Calu3 (cell line): ENCODE measurements at places on chromosomes 3 and 15. TPM values are rescaled to one million over a fixed set of nuclear protein-coding genes. Genes with fewer than 3 reads are reported as not detected.
A peak's percentile ranks its signal among the peaks of the same experiment; 100 is the strongest.

Gene MCTP2
- 30.1 and 40.5 TPM in 2 replicates for total RNA-seq

DNA sequence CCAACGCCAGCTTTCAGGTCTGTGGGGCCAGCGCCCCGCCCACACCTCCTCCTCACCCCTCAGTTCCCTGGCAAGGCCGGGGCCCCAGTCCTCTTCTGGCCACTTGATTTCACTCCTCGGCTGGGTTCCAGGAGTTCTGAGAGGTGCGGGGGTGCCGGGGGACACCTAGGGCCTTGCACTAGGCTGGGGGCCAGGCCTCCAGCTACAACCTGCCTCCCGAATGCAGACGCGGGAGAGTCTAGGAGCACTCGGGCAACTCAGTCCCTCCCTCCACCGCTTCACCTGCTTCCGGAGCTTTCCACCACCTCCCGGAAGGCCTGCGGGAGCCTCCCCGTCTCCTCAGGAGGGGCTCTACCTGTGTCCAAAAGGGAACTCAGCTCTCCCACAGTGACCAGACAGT, 35.6 kb downstream of the TNK2 start:
- no peak overlapping the region for H3K27ac ChIP-seq
- DNase-seq: no peak
- H3K4me1 ChIP-seq: peaks cover 11% of the 10 kb centered on the region
- peaks cover 42% of the 10 kb centered on the region for H3K36me3 ChIP-seq
- H3K4me3 ChIP-seq: no peak overlapping the region
- H3K27me3 ChIP-seq: no peaks in the 10 kb centered on the region

- no peak for DNase-seq
- no peaks in the 10 kb centered on the region for H3K27me3 ChIP-seq
- no peaks in the 10 kb centered on the region for H3K36me3 ChIP-seq
Observed at GRCh38 chr15:73183071-73183470, 130.8 kb downstream of the NEO1 start.

Gene MTFMT
- 18.9 and 27.6 TPM in 2 replicates for total RNA-seq

- H3K36me3 ChIP-seq: peaks cover 4% of the 10 kb centered on the region
- no peak overlapping the region for H3K27ac ChIP-seq
- peaks cover 21% of the 10 kb centered on the region for H3K4me1 ChIP-seq
Observed at GRCh38 chr3:150239766-150240165, 168.3 kb upstream of the TSC22D2 start.

- H3K4me3 ChIP-seq: no peak overlapping the region
- H3K36me3 ChIP-seq: no peaks in the 10 kb centered on the region
- DNase-seq: no peak
- H3K27ac ChIP-seq: no peak overlapping the region
Observed at GRCh38 chr15:38530113-38530512, 34.5 kb downstream of the RASGRP1 start.

Gene HHATL
- not detected in 2 replicates for total RNA-seq

GRCh38 chr15:82540055-82540983, at the start of gene RPS17:
Gene RPS17, minus strand, starts transcription at chr15:82540457. Its CDS starts 29 bp downstream, at chr15:82540428.
- peak within 1 kb of the TSS; percentile 96 for H3K27ac ChIP-seq
- H3K4me1 ChIP-seq: peaks cover 41% of the 10 kb centered on the region
- DNase-seq: peak; percentile 99
- peak within 1 kb of the TSS; percentile 98 for H3K4me3 ChIP-seq
- peaks cover 60% of the 10 kb centered on the region for H3K36me3 ChIP-seq

Gene TMC3
- total RNA-seq: not detected in 2 replicates

GRCh38 chr15:74240002-74240568, 4.0 kb downstream of the CCDC33 start:
- peaks cover 4% of the 10 kb centered on the region for H3K36me3 ChIP-seq
- DNase-seq: peak; percentile 97
- H3K4me1 ChIP-seq: peaks cover 76% of the 10 kb centered on the region
- no peak overlapping the region for H3K4me3 ChIP-seq
- no peaks in the 10 kb centered on the region for H3K27me3 ChIP-seq
- peak overlapping the region; percentile 57 for H3K27ac ChIP-seq

- H3K36me3 ChIP-seq: no peaks in the 10 kb centered on the region
- H3K4me1 ChIP-seq: peaks cover 30% of the 10 kb centered on the region
- DNase-seq: peak; percentile 67
- peaks cover 17% of the 10 kb centered on the region for H3K27me3 ChIP-seq
- no peak overlapping the region for H3K27ac ChIP-seq
Observed at GRCh38 chr3:170815340-170815739, 54.7 kb downstream of the RPL22L1 start.

DNA sequence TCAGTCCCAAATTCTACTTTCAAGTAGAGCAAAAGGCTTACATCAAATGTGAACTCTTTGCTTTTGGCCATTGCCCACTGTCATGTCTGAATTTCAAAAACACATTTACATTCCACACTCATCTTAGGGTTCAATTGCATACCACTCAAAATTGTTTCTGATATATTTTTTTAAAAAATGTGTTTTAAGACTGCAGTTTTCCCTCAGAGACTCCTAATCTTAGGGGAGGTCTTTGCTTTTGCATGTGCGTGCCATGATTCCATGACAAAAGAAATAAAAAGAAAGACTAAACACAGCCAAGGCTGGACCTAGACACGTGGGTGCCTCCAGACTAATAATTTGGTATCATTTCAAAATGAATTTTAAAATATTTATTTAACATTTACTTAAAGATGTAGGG, 396.8 kb upstream of the RASGRP1 start:
- DNase-seq: no peak
- H3K36me3 ChIP-seq: no peaks in the 10 kb centered on the region
- H3K4me1 ChIP-seq: no peaks in the 10 kb centered on the region

DNA sequence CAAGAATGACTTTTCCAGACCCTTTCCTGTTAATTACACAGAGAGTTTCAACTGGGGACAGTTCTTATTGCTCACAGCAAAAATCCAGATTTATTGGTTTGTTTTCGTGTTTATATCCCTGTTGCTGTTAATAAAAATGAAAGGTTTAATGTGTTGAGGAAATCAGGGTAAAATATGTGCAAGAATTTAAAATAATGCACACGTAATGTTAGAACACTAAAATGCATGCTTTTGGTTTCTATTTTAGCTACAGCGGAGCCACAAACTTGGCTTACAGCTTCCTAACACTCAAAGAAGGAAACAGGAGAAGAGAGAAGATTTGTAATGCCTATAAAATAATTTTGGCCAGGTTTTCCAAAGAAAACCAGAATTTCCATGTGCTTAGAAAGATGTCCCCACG, 62.7 kb downstream of the CASR start:
- H3K4me1 ChIP-seq: peaks cover 18% of the 10 kb centered on the region
- DNase-seq: no peak
- no peaks in the 10 kb centered on the region for H3K36me3 ChIP-seq
- H3K27me3 ChIP-seq: no peaks in the 10 kb centered on the region
- no peak overlapping the region for H3K4me3 ChIP-seq

DNA sequence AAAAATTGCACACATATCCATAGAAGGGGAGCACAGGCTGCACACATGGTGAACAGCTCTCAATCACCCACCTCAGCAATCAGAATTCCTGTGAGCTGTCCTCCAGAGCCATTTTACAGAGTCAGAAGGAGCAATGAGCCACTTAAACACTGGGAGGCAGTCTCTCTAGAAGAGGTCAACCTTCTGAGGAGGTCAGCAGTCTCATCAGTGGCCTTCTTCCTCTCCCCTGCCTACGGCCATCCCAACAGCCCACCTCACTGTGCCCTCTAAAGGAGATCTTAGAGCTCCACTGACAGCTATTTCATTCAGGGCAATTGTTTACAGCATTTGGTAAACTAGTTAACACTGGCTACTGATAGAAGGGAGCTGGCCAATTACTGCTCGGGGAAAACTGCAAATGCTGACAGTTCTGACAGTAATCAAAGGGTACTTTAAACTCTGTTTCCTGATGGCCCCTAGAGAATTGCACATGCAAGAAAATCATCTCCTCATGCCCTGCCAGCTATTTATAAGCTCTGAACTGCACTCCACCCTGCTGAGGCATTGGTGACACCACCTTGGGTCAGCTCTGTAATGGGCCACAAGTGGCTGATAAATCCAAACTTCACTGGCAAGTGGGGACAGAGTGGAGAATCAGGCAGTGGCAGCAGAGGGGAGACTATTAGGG, 42.1 kb upstream of the TSPAN3 start:
- no peaks in the 10 kb centered on the region for H3K27me3 ChIP-seq
- H3K36me3 ChIP-seq: no peaks in the 10 kb centered on the region

GRCh38 chr15:45386420-45386819, 8.1 kb upstream of the GATM start:
- DNase-seq: no peak
- no peak overlapping the region for H3K4me3 ChIP-seq
- H3K27me3 ChIP-seq: no peaks in the 10 kb centered on the region

- peak overlapping the region; percentile 87 for H3K4me3 ChIP-seq
- peak; percentile 92 for DNase-seq
- no peaks in the 10 kb centered on the region for H3K27me3 ChIP-seq
- peaks cover 62% of the 10 kb centered on the region for H3K36me3 ChIP-seq
Observed at GRCh38 chr3:49900491-49901153, 3.1 kb downstream of the MST1R start.

Gene ARPC4
- 133 and 141 TPM in 2 replicates for total RNA-seq

Gene STXBP5L
- total RNA-seq: not detected in 2 replicates

DNA sequence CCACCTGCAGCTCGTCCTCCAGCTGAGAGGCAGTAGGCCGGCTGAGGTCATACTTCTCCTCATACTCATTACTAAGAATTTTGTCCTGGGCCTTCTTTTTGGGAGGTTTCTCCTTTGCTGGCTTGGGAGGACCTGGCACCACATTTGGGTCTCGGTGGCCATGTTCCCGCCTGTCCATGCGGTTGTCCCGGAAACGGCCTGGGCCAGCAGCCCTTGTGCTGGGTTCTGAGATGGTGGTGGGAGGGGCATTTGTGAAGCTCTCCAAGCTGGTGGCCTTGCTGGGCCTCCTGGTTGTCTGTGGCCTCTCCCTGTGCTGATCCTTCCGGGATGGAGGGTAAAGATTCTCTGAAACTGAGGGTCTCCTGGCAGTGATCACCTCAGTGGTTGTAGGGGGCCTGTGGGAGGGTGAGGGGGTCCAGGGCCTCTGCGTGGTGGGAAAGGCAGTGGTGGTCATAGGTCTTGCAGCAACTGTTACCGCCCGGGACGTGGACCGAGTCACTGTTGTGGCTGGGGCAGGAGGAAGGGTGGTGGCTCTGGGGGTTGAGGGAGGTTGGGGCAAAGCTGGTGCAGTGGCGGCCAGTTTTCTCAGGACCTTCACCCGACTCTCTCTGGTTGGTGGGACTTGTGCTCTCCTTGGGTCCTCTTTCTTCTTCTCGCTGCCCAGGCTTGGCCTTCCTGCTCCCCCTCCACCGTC, 2.5 kb downstream of the CCDC80 start:
- H3K27me3 ChIP-seq: no peaks in the 10 kb centered on the region
- no peak for DNase-seq
- H3K4me1 ChIP-seq: peaks cover 13% of the 10 kb centered on the region
- no peak overlapping the region for H3K27ac ChIP-seq

- H3K4me3 ChIP-seq: no peak overlapping the region
- no peaks in the 10 kb centered on the region for H3K4me1 ChIP-seq
- H3K36me3 ChIP-seq: no peaks in the 10 kb centered on the region
- H3K27ac ChIP-seq: no peak overlapping the region
- H3K27me3 ChIP-seq: peaks cover 97% of the 10 kb centered on the region
Observed at GRCh38 chr3:128448491-128448890, 18.2 kb downstream of the DNAJB8 start.

Gene NBEAL2
- total RNA-seq: 115 and 143 TPM in 2 replicates

Gene THSD4
- 24.2 and 29.6 TPM in 2 replicates for total RNA-seq

GRCh38 chr15:40902605-40903561, 8.6 kb downstream of the VPS18 start:
- no peak overlapping the region for H3K4me3 ChIP-seq
- peaks cover 31% of the 10 kb centered on the region for H3K36me3 ChIP-seq
- no peaks in the 10 kb centered on the region for H3K4me1 ChIP-seq

Gene PPP1R14D
- total RNA-seq: 0.51 and 1.7 TPM in 2 replicates

DNA sequence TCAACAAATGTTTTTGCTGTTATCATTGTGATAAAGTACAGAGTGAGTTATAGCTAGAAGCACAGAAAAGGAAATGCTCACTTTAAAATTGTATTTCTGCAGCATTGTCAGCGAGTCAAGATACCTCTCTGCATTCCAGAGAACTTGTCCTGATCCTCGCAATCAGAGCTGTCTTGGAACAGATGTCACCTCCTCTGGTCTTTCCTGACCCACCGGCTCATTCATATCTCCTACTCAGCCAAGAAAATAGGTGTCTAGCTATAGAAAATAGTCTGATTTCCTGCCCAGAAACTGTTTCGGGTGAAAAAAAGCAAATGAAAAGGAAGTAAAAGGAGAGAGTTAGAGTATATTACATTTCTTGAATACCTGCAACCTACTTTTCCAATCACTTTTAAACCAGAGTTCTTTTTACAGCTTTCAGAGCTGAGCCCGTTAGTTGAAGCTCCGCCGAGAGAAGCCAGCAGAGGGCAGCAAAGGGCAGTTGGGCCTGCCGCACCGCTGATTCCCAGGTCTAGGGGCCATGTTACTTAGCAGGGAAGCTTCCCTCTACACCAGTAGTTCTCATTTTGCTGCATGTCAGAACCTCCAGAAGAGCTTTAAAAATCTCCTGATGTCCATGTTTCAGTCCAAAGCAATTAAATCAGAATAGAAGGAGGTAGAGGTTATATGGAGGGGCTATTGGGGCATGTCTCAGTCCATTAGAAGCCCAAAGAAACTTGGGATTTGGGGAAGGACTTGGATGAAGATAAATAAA, 185.7 kb upstream of the THRB start:
- no peaks in the 10 kb centered on the region for H3K36me3 ChIP-seq
- H3K4me1 ChIP-seq: peaks cover 20% of the 10 kb centered on the region
- peak; percentile 84 for DNase-seq
- no peak overlapping the region for H3K4me3 ChIP-seq
- H3K27me3 ChIP-seq: no peaks in the 10 kb centered on the region
- no peak overlapping the region for H3K27ac ChIP-seq

Gene SLC27A2
- 13.1 and 14.0 TPM in 2 replicates for total RNA-seq

Gene CLSTN2
- total RNA-seq: 0.07 TPM in 2 replicates

- no peaks in the 10 kb centered on the region for H3K27me3 ChIP-seq
- no peaks in the 10 kb centered on the region for H3K36me3 ChIP-seq
- H3K4me1 ChIP-seq: no peaks in the 10 kb centered on the region
- H3K4me3 ChIP-seq: no peak overlapping the region
- no peak overlapping the region for H3K27ac ChIP-seq
Observed at GRCh38 chr3:22284559-22284958, 533.5 kb upstream of the ZNF385D start.

Gene FRMD5
- 7.0 and 10.9 TPM in 2 replicates for total RNA-seq

- H3K4me3 ChIP-seq: no peak overlapping the region
- H3K4me1 ChIP-seq: peaks cover 2% of the 10 kb centered on the region
- H3K36me3 ChIP-seq: no peaks in the 10 kb centered on the region
- no peak overlapping the region for H3K27ac ChIP-seq
Observed at GRCh38 chr3:15635121-15635661, 33.6 kb downstream of the BTD start.

DNA sequence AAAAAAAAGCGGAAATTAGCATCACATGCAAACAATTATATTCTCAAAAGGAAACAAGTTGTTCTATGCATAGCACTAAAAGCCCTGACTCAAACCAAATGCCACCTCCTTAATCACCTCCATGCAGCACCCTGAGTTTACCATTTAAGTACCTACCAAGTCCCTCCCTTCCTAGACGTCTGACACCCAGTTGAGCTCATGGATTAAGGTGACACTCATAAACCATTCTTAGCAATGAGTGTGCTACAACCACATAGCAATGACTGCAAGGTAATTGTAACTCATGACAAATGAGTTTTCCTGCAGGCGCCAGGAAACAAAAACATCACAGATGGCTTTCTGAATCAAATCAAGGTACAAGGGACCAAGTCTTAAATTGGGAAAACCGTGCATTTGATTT, 32.0 kb downstream of the WWTR1 start:
- H3K27ac ChIP-seq: peak overlapping the region; percentile 81
- peak overlapping the region; percentile 27 for H3K4me3 ChIP-seq
- DNase-seq: no peak
- H3K4me1 ChIP-seq: peaks cover 86% of the 10 kb centered on the region
- H3K36me3 ChIP-seq: peaks cover 72% of the 10 kb centered on the region
- H3K27me3 ChIP-seq: no peaks in the 10 kb centered on the region
